ENCODE measurements at places on chromosomes 12 and 14.
A peak's percentile ranks its signal among the peaks of the same experiment; 100 is the strongest.

DNA sequence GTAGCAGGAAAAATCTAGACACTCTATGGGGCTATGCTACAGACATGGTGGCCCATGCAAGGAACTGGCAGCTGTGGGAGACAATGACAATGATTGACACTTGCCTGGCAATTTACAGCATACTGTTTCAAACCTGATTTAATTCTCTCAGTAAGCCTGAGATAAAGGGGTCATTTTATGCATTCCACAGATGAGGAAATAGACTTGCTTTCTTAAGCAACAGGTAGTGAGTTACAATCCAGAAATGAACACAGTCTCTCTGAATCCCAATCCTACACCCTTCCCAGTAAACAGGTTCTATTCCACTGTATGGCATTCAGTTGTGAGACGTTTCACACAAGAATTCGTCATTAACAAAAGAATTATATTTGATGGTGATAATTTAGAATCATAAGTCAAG, 15.5 kb upstream of the PCNX1 start:
- DNase-seq: no peak

DNA sequence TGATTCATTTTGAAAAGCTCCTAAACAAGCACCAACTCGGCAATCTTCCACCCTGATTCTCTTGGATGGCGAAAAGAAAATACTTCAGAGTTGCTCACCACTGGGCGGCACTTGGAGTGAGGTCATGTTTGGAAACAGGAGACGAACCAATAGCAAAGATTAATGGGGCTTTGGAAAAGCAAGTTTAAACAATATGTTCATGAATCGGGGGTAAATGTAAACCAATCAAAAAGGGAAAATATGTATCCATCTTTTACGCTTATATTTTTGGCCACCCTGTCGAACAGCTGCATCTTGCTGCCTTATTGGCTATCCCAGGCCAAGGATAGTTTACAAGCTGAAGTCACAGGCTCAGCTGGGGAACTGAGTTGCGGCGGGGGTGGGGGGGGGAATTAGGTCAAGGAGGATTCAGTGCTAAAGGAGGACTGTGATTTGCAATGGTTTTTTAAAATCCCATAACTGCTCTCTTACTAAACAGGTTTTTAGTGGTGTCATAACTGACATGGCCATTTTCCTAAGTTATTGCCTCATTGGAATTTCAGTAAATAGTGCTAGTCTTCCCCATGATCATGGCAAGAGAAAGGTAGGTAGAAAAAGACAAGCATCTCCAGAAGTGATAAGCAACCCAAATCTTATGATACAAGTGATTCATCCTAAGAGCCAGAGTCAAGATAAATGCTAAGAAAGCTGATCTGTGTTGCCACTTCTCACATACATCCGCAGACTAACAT, 210.6 kb downstream of the PHLDA1 start:
- no peak for DNase-seq

DNA sequence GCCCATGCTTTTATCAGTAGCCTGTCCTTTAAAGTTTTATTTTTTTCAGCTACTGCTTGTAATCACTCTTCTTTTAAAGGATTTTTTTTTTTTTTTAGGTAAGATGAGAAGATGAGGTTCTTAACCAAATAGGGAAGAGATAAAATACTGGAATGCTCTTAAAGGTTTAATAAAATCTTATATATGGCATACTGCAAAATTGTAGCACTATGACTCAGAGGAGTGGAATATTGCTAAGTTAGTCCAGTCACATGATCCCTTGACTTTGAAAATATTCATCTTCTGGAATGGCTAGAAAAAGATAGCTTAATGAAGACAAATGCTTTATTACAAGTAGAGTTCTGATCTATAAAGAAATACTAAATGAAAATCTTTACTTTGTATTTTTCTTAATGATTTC, 116.6 kb downstream of the NAV3 start:
- DNase-seq: no peak

GRCh38 chr12:56955631-56956256, 1.7 kb downstream of the RDH16 start:
- DNase-seq: no peak

GRCh38 chr14:56119201-56119981, 1.2 kb downstream of the PELI2 start:
- peak; percentile 21 for DNase-seq
